ENCODE measurements at places on chromosomes 5 and 9.

DNA sequence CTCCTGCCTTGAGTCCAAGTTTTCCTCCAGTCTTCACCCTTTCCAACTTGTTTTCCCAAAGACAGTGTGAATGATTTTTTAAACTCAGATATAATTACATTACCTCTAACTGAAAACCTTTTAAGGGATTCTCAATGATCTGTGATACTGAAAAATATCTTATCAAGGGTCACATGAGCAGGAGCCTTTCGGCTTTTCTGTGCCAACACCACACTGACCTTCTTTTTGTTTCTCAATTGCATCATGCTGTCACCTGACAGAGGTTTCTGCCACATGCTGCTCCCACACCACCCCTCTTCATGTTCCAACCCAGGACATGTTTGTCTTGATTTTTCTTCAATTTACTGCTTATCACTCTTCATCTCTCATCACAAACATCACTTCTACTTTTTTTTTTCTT is 820.0 kb downstream of the PRELID2 start:
- no peak for DNase-seq

- no peak for DNase-seq
Measured at GRCh38 chr9:2991292-2991691, 147.4 kb upstream of the PUM3 start.

DNA sequence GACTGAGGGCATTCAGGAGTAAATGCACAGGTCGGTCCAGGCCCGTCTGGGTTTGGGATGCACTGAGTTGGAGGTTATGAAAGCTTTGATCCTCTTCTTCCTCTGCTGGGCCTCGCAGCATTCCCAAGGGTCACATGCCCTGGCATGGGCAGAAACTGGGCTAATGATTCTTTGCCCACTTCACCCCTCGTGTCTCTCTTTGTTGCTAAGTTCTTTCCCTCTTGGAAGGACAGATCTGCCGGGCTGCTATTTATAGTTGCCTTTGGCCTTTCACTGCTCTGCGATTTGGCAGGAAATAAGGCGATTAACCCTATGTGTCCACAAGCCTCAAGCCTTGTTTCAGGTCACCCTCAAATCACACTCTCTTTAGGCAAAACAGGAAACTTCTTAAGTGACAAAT is 66.9 kb downstream of the ENTREP1 start:
- DNase-seq: no peak

- no peak for DNase-seq
Measured at GRCh38 chr9:21653091-21653490, 149.3 kb upstream of the MTAP start.

DNA sequence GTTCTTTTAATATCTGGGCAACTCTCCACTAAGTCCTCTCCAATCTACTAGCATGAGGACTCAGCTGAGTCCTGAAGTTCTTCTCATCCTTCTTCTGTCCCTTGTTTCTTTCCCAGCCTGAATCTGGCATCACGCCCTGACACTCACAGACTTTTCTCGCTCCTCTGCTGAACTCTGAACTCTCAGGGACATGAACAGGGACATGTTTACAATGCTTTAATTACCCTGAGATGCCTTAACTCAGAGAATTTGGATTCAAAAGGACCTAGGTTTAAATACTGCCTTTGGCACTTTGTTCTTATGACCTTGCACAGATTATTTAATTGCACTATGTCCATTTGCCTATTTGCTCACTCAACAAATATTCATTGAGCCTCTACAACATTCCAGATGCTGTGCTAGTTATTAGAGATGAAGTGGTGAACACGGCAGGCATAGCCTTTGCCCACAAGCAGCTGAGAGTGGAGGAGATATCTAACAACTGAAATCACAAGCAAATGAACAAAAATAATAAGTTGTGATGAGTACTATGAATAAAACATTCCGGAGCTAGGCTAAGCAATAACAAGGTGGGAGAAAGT is 106.0 kb downstream of the ADRB2 start:
- DNase-seq: no peak

- DNase-seq: no peak
Measured at GRCh38 chr9:102650896-102651295, 344.2 kb upstream of the CYLC2 start.

GRCh38 chr5:36691696-36692371 is 85.4 kb downstream of the SLC1A3 start:
- DNase-seq: no peak

GRCh38 chr5:74146796-74147195 is 493.7 kb downstream of the ENC1 start:
- DNase-seq: no peak

DNA sequence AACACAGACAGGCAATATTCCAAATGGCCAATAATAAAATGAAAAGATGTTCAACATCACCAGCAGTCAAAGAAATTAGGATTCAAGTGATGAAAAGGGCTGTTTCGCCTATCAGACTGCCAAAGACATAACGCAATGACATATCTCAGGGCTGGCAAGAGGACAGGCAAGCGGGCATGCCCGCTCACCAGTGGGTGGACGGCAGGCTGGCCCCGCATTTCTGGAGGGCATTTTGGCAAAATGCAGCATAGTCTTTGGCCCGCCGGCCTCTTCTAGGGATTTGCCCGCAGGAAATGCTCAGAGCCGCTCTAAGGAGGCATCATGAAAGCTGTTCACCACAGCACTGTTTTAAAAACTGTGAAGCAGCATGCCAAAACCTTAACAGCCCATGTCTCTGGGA is 1.4 kb upstream of the PPP1R26 start:
- no peak for DNase-seq

- no peak for DNase-seq
Measured at GRCh38 chr9:95752129-95752731, 123.3 kb upstream of the ERCC6L2 start.

- DNase-seq: no peak
Measured at GRCh38 chr5:10374046-10375022, 20.8 kb downstream of the MARCHF6 start.

DNA sequence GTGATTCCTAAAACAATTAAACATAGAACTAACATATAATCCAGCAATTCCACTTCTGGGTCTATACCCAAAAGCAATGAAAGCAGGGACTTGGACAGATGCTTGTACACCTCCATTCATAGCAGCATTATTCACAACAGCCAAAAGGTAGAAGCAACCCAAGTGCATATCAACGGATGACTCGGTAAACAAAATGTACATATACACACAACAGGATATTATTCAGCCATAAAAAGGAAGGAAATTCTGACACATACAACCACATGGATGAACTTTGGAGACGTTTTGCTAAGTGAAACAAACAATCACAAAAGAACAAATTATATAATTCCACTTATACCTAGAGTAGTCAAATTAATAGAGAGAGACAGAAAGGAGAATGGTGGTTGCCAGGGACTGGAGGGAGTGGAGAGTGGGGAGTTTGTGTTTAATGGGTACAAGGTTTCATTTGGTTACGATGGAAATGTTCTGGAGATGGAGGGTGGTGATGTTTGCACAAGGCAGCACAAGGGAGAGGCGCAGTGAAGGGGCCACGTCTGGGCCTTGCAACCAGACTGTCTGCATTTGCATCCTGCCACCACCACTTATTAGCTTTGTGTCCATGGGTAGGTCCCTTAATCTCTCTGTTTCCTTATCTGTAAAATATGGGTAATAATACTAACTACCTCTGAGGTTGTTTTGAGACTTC is 36.3 kb upstream of the RLN1 start:
- no peak for DNase-seq

- DNase-seq: peak; percentile 68
Measured at GRCh38 chr9:27473111-27473529, 51.0 kb upstream of the IFNK start.

- DNase-seq: peak; percentile 87
Measured at GRCh38 chr5:174553556-174553955, 170.8 kb upstream of the MSX2 start.

DNA sequence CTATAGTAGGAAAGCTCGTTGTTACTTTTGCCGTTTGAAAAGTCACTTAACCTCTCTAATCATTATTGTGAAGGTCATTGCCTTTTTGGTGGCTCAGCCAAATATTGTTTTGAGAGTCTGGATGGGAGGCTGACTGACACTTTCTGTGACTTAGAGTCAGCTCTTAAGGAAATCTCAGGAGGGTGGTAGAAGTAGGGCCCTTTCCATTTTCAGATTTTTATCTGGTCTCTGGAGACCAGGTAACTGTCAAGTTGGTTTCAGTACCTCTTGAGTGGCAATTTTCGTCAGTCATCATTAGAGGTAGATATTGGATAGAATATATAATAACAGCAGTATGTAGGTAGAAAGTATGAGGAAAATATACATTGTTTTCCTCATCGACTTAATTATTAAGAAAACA is 23.3 kb downstream of the UGCG start:
- DNase-seq: no peak

GRCh38 chr5:88787856-88788255 is 95.1 kb downstream of the MEF2C start:
- no peak for DNase-seq

GRCh38 chr9:132630116-132630515 is 39.7 kb downstream of the DDX31 start:
- no peak for DNase-seq

- DNase-seq: no peak
Measured at GRCh38 chr5:10140195-10140973, 109.3 kb downstream of the ATPSCKMT start.
